ENCODE measurements at places on chromosomes 5 and 9. TPM values are rescaled to one million over a fixed set of nuclear protein-coding genes. Genes with fewer than 3 reads are reported as not detected.

The RECK gene
- total RNA-seq, result 11.1 TPM

The CCDC187 gene
- not detected for total RNA-seq

The SPATA31E1 gene
- not detected for total RNA-seq

The KDM3B gene
- total RNA-seq, result 56.4 TPM

The TMEM232 gene
- 1.8 TPM for total RNA-seq

All from sigmoid colon (tissue), 7 donors.